SK-N-SH (cell line): ENCODE measurements at places on chromosomes 4 and X.
A peak's percentile ranks its signal among the peaks of the same experiment; 100 is the strongest.

DNA sequence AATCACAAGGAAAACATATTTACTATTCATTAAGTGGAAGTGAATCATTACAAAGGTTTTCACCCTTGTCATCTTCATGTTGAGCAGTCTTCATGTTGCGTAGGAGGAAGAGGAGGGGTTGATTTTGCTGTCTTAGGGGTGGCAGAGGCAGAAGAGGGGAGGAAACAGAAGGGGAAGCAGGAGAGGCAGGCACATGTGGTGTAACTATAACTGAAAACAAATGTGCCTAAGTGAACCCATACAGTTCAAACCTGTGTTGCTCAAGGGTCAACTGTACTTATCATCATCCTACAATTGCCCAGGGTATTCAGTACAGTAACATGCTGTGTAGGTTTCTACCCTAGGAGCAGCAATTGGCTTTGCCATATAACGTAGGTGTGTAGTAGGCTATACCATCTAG is 47.2 kb downstream of the SYNPO2 start:
- DNase-seq = no peak

- DNase-seq = no peak
These were observed 1235.5 kb upstream of the TENM3 start for GRCh38 chr4:181007751-181008150.

GRCh38 chr4:62210486-62210885 is 1010.4 kb downstream of the ADGRL3 start:
- DNase-seq = no peak

GRCh38 chr4:37968747-37969146 is 8.5 kb downstream of the PTTG2 start:
- DNase-seq = no peak

DNA sequence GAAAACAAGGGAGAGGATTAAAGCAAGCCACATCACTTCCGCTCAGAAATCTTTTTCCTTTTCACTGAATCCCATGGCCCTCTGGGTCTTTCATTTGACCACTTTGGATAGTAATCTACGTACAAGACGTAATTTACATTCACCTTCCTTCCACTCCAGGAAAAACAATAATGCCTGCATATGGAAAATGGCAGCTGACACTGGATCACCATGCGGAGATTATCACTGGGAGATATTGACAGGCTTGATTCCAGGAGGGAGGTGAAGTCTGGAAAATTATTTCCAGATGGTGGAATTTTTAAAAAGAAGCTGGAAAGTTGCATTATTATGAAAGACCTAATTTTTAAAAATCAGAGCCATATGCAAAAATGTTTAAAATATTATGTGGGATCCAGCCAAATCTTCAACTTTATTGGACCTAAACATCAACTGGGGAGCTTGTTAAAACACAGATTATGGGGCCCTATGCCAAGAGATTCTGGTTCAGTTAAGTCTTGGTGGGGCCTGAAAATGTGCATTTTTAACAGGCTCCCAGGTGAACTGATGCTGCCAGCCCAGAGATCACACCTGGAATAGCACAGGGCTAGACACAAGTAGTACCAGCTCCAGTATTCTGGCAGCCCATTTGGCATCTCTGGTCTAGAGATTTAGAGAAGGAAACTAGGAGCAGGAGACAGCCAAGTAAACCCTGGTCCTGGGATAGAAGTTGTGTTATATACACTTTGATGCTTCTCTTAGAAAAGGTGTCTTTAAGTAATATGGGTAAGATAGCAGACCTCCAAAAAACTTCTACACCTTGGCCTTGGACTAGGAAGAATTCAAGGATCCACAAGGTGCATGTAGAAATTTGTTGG is 290.3 kb upstream of the LDB2 start:
- DNase-seq = peak; percentile 31

DNA sequence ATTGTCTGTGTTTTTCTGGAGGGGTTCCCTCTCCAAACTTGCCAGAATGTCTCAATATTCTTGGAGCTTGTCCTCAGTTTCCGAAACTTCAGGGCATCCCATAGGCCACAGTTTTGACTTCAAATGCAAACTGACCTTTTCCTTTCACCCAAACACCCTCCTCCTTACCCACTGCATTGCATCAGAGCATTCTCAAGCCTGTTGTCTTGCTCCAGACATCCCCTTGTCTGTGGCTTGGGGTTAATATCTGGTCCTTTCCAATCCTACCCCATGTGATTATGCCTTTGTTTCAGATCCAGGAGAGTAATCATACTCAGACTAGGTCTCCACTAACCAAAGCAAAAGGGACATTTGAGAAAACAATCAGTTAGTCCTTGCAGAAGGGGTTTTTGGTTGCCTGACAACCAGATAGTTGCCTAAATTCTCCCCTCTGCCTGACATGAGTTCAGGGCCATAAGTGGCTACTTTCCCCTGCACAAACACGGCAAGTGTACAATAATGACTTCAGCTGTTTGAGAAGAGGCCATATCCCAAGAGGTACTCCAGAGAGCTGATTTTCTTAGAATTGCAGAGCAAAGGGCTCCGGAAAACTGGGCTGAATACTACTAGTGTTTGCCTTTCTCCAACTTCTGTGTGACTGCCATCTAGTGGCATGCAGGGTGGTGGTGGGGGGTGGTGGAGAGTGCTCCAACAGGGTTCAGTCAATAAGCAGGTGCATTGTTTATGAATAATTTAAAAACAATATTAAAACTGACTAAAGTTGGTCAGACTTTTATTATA is 130.2 kb downstream of the CHRDL1 start:
- peak; percentile 20 for DNase-seq

GRCh38 chrX:2488621-2489285 is 12.0 kb downstream of the DHRSX start:
- no peak for DNase-seq

DNA sequence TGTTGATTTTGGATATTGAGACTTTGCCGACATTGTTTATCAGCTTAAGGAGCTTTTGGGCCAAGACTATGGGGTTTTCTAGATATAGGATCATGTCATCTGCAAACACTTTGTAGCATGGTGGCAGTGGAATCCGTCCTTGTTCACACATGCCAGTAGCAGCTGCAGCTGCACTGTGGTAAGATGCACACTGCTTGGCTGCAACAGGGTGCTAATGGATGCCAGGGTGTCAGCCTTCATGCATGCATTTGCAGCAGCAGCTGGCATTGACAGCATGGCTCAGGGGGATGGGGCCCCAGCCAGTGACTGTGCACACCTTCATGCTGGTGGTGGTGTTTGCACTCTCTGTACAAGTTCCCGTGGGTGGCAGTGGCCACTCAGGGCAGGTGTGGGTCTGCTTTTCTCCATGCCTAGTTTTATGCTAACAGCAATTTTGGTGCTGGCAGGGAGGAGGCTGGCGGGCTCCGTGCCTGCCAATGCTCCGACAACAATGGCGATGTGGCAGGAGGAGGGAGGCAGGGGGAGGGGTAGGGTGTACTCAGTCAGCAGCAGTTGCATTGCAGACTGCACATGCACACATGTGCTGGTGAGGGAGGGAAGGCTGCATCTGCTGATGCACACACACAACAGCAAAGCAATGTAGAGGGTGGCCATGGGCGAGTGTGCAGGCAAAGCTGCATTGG is 37.5 kb downstream of the BEX3 start:
- DNase-seq = no peak

- DNase-seq = no peak
These were observed 43.9 kb upstream of the GEMIN8 start for GRCh38 chrX:14073556-14073955.

- no peak for DNase-seq
These were observed 35.0 kb upstream of the HS3ST1 start for GRCh38 chr4:11463707-11464106.

DNA sequence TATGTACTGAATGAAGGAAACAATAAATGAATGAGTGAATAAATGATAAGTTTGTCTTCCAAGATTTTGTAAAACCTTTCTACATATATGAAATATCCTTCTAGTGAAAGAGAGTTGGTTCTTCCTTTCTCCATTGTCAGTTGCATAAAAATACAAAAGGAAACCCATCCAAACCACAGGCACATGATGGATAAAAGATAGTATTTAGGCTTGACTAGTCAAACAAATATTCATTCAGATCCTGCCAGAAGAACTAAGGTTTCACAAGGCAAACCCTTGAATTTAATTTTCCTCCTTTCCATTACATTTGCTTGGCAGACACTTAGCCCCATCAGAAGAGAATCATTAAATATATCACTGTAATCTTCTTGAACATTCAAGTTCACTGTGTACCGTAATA is 208.4 kb downstream of the COL25A1 start:
- DNase-seq = no peak

GRCh38 chr4:154984616-154985015 is 203.5 kb downstream of the RBM46 start:
- no peak for DNase-seq

- no peak for DNase-seq
These were observed 11.2 kb downstream of the MEPE start for GRCh38 chr4:87843936-87844335.

DNA sequence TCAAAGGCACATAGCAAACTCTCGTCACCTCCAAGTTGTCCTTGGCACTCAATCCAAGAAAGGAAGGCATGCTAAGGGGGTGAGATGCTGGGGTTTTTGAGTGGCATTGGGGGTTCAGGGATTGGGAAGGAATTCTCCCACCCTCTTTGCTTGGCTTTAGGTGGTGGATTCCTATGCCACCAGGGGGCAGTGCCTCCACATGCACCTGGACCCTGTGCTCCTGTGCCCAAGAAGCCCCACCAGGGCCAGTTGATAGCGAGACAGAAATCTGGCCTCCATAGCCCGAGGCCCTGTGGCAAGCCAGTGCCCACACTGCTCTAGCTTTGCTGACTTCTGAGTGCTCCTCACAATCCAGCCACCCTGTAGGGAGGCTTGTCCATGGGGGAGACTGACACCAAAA is 2.0 kb upstream of the FATE1 start:
- DNase-seq = peak; percentile 48

GRCh38 chr4:130257271-130257670 is 1161.3 kb downstream of the C4orf33 start:
- no peak for DNase-seq

DNA sequence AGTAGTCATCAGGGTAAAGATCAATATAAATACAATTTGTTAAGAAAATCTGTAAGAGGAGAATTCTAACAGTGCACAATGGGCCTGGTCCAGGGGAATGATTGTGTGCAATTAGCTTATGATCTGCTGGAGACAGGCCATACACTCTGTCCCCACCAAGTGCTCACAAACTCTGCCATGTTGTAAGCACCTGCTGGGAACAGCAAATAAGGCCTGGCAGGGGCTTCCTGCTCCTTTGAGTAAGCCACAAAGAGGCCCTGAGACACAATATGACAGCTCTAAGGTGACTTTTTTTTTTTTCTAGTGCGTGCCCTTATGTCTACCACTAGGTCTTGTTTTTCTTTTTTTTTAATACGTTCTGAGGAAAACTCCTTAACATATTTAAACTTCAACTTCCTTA is 866.3 kb upstream of the PCDH7 start:
- no peak for DNase-seq

GRCh38 chr4:90162566-90162965 is 35.4 kb downstream of the CCSER1 start:
- no peak for DNase-seq

DNA sequence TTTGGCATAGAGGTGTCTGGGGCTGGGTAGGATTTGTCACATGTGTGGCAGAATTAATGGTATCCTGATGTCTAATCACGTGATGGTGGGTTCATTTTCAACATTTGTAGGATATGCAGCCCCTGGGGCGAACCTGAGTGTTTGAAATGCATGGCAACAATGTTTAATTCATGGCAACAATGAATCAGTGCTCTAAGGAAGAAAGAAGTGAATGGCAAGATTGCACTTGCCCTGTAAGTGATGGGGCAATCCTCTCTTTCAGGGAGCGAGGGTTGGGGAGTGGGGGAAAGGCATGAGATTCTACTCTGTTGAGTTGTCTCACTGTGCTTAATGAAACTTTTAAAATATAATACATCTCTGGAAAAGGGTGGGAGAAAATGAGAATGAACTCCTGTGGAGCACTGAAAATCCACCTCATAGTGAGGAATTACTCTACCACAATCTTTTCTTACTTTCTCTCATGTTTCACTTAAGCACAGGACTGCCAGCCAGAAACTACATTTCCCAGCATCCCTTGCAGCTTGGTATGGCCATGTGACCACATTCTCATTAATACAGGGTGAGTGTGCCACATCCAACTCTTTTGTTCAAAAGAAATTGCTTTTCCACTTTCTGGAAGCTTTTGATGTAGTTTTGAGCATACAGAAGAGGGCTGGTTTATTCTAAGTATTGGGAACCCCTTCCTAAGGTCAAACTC is 64.0 kb upstream of the PGM2 start:
- DNase-seq = no peak

GRCh38 chr4:56681158-56681852 is at the start of gene HOPX:
Gene HOPX (minus strand): TSS chr4:56681296. CDS start chr4:56657816, 23,480 bp downstream.
- DNase-seq = no peak

DNA sequence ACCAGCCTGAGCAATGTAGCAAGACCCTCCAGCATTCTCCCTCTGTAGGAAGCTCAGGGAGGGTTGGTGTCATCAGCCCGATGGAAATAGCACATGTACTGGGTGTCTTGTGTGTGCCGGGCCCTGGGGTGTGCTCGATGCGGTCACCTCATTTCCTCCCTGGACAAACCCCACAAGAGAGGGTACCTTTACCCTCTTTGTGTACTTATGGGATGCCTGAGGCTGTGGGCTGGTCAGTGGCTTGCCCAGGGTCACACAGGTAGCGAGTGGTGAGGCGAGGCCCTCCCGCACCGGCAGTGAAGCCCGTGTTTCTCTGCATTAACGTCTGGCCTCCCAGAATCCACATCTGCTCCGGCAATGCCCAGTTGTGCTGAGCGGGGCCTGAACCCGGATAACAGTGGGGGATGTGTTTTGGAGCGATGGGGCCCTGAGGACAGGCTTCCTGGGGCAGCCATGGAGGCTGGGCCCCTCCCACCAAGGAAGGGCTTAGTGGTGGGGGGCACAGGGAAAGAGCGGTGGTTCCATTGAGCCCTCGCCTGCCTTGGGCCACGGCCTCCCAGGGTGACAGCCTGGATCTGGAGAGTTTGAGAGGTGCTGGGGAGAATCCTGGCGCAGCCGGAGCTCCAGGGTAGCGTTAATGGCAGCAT is 8.1 kb downstream of the PSAPL1 start:
- DNase-seq = peak; percentile 7

DNA sequence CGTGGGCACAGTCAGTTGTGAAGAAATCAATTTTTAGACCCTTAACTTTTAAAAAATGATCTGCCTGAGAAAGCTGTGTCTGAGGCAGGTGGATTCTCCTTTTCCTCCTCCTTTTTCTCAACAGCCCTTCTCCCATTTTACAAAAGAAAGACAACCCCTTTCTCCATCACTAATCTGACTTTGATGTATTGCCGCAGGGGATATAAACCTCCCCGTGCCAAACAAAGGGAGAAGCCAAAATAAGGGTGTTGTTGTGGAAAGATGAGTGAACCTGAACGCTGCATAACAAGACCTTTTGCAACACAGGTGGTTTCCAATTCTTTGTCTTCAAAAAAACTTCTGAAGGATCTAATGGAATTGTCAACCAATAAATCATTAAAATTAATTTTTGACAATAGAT is 8.4 kb upstream of the FHL1 start:
- no peak for DNase-seq

GRCh38 chr4:74480267-74480666 is 35.3 kb downstream of the AREG start:
- no peak for DNase-seq

- no peak for DNase-seq
These were observed 88.0 kb upstream of the CBR4 start for GRCh38 chr4:169098054-169098497.

GRCh38 chrX:133005042-133005441 is 46.6 kb upstream of the HS6ST2 start:
- DNase-seq = peak; percentile 39

- no peak for DNase-seq
These were observed 83.6 kb downstream of the CHM start for GRCh38 chrX:85963736-85964135.

GRCh38 chrX:120499301-120500072 is 30.4 kb upstream of the LAMP2 start:
- DNase-seq = no peak
